ENCODE measurements at places on chromosomes 2 and 18.
A peak's percentile ranks its signal among the peaks of the same experiment; 100 is the strongest.

DNA sequence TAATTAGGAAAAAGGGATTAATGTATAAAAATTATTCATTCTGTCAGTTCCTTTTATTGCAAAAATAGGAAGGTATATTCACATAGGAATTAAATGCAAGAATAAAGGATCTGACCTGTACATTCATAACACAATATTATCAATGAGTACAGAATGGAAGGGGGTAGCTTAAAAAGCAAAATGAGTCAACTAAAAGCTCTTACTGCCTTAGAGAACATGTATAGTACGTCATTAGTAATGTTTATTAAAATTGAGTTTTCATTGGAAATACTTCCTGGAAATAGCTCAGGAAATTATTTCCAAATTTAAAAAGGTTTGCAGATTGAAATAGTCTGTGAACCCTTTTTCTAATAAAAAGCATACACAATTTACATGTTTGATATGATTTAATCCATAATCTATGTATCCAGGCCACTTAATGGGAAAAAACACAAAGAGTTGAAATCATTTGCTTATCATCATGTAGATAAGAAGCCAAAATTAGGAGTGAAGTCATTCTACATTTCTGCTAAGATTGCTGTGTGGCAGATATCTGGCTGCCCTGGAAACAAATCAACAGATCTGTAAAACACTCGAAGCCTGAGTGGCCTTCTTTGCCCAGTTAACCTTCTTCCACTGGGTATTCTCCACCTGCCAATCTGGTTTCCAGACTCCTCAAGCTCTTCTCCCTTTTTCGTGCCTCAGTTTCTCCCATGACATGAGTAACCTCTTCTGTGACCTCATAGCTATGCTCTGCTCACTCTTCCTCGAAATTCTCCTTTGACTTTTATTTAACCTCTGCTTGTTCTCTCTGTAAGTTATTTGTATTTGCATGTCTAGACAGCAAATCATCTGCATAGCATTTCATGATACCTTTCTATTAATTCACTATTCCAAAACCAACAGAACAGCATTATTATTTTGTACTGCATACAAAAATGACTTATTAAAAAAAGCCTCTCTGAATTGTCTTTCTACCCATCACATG lies 181.2 kb upstream of the REV1 start:
- DNase-seq = no peak

- no peak for DNase-seq
Measured at GRCh38 chr2:159775021-159775420, 23.0 kb downstream of the CD302 start.

- no peak for DNase-seq
Measured at GRCh38 chr2:226909126-226909525, 73.3 kb downstream of the RHBDD1 start.

- DNase-seq = no peak
Measured at GRCh38 chr2:111134055-111134454, 13.3 kb downstream of the BCL2L11 start.

DNA sequence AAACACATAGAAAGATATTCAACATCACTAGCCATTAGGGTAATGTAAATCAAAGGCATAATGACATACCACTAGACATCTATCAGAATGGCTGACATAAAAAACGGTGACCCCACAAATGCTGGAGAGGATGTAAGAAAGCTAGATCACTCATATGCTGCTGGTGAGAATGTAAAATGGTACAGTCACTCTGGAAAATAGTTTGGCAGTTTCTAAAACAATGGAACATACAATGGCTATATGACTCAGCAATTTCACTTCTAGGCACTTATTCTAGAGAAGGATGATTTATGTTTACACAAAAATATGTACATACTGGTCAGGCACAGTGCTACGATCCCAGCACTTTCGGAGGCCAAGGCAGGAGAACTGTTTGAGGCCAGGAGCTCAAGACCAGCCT lies 87.3 kb downstream of the COLEC12 start:
- DNase-seq = no peak

- DNase-seq = peak; percentile 57
Measured at GRCh38 chr2:199228887-199229819, 228.6 kb downstream of the SATB2 start.

DNA sequence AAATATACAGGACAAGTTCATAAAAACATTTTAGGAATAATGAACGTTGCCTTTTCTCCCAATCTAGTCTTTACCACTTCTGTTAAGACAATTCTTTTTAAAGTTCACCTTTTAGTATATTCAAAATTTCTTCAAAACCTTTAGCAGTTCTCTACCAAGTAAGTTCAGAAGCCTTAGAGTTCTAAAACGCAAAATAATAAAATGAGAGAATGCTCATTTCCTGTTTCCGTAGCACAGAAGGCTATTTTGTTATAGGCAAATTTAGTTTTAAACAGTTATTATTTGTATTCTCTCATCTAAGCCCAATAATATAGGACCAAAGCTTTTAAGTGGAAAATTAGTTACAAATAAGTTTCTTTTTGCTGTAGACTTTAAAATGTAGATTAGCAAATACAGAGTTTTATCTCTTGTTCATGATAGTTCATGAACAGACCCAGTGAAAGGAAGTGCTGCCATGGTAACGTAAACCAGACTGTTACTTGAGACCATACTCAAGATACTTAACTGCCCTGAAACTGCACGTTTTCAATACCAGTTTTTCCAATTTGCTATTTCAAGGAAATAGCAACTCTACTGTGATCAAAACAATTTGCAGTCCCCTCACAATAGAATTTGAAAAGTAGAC lies 173.1 kb upstream of the STON1 start:
- DNase-seq = no peak

DNA sequence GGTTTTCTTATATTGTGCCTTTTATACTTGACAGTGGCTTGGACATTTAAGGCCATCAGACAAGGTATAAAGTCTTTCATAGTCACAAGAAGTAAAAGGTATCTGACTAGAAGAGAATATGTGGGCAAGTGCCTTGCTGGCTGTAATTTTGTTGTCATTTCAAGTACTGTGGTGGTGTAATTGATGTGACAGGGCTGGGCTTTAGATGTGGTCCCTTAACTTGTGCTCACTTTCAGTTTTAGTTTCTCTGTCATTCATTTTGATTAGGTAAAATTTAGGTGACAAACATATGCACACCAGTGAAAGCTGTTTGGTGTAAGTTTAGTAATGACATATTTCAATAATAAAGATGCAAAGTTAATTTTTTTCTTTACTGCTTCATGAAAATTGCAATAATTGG lies 31.2 kb upstream of the TBR1 start:
- peak; percentile 32 for DNase-seq

- DNase-seq = no peak
Measured at GRCh38 chr2:124879640-124880039, 854.6 kb downstream of the CNTNAP5 start.

DNA sequence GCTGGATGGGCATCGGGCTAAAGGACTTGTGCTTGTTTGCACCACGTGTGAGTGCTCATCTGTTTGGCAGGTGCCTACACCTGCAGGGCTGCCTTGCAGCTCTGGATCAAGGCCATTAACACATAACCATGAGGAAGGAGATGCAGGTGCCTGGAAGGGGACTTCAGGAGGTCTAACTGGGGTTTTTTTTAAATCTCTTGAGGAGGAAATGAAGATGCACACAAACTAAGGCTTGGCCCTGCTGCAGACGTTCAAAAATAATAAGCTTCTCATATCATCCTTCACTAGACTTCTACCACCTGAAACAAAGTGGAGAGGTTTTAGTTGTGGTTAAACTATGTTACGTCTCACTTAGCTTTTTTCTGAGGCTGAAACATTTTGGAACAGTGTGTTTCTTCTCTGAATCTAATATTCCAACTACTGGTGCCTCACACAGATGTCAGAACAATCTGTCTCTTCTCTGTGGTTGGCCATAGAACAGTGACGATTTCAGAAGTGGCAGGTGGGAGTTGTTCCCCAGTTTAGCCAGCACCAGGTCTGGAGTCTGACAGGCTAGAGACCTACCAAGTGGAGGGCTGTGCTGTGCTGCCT lies 36.5 kb downstream of the BCL2L11 start:
- DNase-seq = peak; percentile 37

GRCh38 chr18:68800075-68800474 lies 2.2 kb downstream of the CCDC102B start:
- DNase-seq = no peak

- no peak for DNase-seq
Measured at GRCh38 chr2:86143307-86143706, 37.3 kb downstream of the PTCD3 start.

DNA sequence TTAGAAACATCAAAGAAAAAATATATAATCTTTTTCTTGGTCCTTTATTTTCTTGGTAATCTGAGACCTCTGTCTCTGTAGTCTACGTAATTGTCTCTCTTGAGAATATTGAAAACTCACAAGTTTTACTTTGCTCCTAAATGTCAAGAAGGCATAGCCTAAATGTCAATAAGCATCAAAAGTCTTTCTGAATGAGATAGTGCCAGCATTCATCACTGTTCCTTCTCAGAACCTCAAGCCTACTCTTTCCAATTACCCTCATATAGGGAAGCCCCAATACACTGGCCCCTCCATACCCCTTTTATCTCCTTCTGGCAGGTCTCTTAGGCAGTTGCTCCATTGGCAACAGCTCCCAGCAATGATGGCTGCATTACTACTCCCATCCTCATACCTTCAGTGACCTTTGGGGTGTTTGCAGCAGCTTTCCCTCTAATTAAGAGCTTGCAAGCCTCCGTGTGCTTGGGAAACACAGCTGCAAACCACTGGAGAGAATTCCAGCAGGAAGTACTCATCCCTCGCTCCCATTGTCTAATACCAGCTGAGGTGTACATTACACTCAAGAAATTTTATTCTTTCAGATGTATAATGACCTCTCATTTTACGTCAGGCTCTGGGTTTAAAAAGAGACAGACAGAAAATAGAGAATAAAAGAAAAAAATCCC lies 95.8 kb downstream of the KYNU start:
- DNase-seq = no peak

DNA sequence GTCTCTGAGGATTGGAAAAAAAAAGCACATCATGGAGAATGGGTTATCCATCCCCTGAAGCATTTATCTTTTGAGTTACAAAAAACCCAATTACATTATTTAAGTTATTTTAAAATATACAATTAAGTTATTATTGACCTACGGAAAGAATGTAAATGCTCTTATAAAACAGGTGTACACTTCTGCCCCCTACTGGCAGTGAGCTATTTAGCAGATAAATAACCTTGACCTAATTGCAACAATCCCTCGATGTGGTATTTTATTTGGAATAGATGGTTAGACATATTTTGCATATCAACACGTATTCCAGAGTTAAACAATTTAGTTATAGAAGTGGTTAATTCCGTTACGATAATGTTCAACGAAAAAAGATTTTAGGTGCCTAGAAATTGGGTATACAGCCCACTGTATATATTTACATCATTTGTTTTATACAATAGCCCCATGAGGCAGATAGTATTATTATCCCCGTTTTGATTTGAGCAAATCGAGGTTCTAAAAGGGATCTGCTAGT lies 9.1 kb upstream of the DAW1 start:
- DNase-seq = no peak

DNA sequence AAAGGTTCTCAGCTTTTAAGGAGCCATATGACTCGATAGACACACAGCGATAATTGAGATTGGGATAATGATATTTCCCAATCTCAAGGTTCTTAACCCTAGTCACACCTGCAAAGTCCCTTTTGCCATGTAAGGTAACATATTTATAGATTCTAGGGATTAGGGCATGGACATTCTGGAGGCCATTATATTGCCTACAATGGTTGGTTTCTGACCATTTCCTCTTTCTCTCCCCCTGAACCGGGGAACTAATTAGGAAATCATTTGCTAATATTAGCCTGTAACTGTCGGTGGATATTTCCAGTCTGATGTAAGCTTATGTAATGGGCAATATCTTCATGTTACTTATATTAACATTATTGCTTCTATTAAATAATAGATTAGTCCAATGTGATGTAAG lies 40.8 kb upstream of the ARHGAP15 start:
- DNase-seq = no peak

DNA sequence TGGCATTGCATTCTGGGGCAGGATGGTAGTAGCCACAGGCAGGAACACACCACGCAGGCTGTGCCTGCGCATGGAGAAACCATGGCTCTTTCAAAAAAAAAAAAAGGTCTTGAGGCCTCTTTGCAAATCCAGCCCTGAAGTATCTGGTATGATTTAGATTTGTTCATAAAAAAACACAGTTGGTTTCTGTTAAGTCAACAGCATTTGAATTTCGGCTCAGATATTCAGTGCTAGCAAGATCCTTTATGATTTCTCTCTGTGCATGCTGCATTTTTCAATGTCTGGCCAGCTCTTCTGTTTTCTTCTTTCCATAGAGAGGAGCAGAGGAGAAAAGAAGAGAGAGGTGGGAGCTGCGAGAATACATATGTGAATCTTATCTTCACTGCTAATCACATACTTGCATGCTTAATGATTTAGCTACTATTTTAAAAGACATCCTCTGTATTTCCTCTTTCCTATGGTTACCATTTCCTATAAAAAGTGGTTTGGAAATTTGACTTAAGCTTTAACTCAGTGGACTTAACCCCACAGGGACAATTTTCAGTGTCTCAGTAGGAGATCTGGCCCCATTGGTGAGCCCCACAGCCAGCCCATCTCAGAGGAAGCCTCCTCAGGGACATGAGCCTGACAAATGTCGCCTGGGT lies 214.3 kb upstream of the APCDD1 start:
- no peak for DNase-seq
